Astrocyte of the spinal cord (primary cell): ENCODE measurements at places on chromosomes 3 and 15.
A peak's percentile ranks its signal among the peaks of the same experiment; 100 is the strongest.

- DNase-seq, result no peak
Observed at GRCh38 chr15:29917600-29918597, 95.6 kb upstream of the TJP1 start.

DNA sequence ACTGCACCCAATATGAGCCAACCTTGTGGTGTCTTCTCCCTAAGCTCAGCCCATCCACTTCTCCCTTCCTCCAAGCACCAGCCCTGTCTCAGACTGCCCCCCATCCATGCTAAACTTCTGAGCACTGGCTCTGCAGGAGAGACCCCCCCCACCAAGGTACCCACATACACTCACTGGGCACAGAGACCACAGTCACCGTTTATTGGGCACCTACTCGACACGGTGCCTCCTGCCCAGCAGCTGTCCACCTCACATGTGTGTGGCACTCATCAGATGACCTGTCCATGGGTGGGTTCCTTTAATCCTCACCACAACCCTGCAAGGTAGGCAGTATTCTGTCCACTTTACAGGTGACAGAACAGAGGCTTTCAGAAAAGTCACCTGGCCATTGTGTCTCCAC, 22.3 kb upstream of the SFMBT1 start:
- DNase-seq, result no peak

DNA sequence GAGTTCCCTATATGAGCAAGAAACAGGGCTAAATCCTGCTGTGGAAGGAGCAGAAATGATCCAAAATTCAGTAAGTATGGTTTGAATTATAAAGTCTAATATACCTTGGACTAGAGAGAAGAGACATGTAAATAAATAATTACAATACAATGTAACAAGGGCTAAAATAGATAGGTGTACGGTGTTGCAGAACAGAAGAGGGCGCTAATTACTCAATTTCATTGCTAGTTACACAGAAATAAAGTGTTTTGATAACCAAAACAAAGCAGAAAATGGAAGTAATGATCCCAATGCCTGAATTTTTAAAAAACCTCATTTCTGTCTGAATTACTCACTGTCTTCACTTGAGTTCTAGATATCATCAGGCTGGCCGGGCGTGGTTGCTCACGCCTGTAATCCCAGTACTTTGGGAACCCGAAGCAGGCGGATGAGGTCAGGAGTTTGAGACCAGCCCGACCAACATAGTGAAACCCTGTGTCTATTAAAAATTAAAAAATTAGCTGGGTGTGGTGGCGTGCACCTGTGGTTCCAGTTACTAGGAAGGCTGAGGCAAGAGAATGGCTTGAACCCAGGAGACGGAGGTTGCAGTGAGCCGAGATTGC, 8.3 kb upstream of the PLCH1 start:
- DNase-seq, result peak; percentile 23

DNA sequence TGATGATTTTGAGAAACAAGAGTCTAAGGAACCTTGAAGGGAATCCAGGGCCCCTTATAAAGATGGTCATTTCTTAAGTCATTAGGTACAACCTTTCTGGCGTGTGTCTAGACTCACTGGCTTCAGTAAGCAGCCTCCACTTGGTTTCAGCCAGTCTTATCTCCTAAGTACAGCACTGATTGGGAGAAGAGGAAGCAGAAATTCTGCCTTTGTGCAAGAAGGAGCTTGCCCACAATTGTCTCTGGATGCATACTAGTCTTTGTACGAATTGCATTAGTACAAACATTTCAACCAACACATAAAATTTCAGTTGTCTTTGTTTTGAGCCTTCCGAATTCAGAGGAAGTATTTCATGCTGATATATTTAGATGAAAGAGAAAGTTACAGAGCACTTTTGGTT, 139.4 kb downstream of the SLCO3A1 start:
- DNase-seq, result no peak

DNA sequence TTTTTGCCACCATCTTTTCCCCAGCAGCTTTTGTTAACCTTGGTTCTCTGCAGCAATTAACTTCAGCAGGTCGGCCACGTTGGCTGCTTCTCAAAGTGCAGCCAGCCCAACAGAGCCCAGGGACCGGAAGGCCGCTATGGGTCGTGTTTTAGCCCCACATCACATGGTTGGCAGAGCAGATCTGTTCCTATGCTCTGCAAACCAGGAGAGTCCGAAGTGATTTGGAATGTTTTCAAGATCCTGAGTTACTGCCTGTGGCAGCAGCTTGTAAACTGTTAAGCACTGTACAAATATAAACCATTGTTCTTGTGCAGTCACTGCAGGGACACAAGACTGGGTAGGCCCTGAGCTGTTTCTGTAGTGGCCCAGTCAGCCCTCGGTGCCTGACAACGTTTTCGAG, 69.6 kb upstream of the MYZAP start:
- DNase-seq, result no peak

DNA sequence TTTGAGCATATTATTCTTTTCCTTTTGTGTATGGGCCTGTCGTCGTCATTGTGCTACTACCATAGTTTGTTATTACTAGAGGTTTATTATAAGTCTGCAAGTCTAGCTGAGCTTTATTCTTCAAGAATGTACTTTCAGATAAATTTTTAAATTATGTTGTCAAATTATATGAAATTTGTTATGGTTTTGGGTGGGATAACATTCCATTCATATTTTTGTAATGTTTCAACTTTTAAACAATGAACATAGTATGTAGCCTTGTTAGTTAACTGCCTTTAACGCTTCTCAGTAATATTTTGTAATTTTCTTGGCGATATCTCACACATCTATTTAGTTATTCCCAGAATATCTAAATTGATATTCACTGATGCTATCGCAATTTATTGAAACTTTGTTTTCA, 41.6 kb upstream of the GOLGA8B start:
- DNase-seq, result no peak

DNA sequence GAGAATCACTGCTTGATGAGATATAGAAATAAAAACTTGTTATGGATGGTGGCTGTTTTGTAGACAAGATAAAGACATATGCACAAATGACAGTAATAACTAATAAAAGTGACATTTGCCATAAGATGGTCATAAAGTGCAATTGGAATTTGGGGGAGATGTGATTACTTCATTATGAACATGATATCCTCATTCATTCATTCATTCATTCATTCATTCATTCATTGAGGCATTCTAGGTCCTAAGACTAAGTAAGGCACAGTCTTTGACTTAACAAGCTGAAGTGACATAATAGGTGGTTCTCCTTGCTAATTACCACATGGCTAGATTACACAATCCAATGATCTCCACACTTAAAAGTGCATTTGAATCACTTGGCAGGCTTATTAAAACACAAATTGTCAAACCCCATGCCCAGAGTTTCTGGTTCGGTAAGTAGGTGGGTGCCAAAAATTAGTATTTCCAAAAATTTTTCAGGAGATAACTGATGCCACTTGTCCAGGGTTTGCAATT, 18.9 kb downstream of the RAP2B start:
- DNase-seq, result no peak

DNA sequence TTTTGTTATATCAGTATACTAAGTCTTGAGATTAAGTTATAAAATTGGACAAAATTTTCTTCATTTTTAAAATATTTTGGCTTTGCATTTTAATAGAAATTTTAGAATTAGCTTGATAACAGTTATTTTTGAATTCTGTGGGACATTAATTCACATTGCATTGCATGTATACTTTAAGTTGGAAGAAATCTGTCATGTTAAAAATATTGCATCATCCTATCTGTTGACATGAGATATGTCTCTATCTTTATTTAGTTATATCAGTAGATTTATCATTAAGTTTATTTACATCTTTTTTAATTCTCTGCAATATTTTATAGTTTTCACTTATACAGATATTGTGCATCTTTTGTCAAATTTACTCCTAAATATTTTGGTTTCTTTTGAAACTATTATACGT, 904.6 kb upstream of the NR2F2 start:
- DNase-seq, result no peak

DNA sequence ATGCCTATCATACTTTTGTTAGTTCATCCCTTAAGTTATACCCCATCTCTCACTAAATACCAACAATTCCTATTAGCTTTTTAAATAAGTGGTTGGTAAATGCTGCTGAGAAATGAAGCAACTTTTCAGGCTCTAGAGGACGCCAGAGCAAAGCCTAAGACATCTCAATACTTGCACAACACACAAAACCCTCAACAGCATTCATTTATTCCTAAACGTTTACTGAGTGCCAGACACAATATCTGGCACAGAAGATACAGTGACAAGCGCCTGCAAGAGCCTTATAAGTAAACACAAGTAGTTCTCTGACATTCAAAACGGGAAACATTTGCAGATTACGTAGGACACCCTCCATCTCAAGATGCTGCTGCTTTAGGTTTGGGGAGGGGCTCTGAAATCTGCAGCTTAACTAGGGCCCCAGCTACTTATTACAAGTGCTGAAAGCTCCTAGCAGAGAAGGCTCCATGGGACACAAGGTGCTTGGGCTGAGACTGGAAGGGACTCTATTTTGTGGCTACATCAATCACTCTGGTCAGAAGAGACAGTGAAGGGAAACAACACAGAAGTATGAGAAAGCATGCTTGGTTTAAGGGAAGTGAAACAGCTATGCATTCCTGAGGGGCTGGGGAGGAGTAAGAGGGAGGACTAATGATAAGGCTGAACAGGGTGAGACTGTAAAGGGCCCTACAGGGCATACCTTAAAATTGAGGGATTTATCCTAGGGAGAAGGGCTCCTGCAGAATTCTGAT, 311.3 kb downstream of the PLCL2 start:
- DNase-seq, result peak; percentile 18

DNA sequence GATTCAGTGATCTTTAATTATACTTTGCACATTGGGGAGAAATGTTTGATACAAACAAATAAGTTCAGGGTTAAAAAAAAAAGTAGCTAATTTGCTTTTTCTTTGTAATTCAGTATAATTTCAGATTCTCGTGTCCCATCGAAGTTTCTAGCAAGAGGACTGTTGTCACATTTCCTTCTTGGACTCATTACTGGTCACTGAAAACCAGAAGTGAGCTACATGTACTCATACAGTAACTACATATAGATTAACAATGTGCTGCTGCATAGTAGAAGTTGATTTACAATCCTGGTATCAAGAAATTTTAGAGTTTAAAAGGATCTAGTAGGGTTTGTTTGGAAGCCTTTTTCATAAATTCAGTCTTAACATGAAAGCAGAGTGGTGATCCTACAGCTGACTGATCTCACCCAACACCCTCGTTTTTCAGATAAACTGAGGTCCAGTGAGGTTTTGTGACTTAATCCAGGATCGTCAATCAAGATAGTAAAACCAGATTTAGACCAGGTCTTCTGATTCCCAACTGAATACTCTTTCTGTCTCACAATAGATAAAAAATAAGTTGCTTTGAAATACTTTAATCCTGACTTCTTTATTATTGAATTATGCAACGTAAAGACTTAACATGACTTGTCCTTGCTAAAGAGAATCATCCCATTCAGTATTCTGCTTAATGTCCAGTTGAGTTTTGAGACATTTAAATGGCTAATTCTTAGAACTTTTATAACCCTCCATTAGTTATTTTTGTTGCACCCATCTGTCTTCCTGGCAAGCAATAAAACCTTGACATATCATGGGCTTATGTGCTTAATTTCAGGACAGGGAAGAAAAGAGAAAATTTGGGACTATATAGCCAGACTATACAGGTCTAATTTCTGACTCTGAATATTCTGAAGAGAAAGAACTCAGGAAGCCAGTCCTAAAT, 2.8 kb downstream of the SEC62 start:
- DNase-seq, result no peak

DNA sequence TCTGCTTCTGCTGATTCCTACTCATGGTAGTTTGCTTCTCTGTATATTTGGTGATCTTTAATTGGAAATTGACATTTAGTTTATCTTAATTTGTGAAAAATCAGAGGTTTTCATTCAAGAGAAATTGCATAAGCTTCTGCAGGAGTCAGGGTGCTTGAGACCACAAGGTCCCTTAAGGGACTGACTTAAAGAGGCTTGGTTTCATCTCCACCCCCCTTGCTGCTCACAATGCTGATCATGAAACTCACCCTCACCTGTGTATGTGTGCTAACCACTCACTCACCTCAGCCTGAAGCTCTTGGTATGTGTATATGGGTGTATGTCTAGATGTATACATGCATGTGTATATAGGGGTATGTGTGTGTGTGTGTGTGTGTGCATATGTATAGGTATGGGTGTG, 11.4 kb downstream of the PGPEP1L start:
- DNase-seq, result no peak

DNA sequence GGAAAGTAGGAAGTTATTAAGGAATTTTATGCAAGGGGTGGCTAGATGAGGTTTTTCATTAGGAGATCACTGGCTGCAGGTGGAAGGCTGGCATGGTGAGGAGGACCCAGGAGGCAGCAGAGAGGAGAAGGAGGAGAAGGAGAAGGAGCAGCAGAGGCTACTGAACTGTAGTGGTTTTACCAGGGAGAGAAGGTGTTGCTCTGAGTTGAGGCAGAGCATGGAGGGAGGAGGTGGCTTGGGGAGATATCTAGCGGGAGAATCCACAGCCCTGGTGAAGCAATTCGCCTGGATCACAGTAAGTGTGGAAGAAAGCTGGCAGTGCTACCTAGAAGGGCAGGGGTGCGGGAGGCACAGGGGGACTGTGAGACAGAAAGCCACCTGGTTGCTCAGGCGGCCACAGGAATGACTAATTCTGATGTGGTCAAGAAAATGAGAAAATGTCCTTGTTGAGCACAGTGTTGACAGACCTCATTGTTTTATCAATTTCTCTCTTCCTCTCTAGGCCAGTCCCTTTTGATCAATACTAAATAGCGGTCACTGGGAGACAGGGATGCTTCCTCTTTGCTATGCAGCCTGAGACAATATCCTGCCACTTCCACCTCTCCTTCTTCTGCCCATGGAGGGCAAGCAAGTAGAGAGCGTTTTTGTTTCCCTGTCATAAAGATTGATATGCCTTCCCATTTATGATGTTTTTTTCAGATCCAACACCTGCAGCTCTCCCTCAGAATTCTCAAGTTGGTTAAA, 94.6 kb downstream of the EEFSEC start:
- DNase-seq, result no peak

GRCh38 chr15:95326431-95327182, 1003.9 kb upstream of the NR2F2 start:
- no peak for DNase-seq

DNA sequence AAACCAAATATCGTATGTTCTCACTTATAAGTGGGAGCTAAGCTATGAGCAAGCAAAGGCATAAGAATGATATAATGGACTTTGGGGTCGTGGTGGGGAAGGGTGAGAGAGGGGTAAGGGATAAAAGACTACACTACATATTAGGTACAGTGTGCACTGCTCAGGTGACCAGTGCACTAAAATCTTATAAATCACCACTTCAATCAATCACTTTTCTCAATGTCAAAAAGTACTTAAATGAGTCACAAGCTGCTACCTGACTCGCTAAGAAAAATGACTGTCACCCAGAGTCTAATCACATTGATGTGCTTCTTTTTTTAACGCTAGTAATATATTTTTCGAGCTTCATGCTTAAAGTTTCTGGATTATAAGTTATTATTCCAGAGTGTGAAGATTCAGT, 95.5 kb downstream of the CBLB start:
- DNase-seq, result no peak
